ENCODE measurements at places on chromosomes 11 and 22.

- no peak for DNase-seq
These were observed 98.1 kb upstream of the GUCY1A2 start for GRCh38 chr11:107116358-107116757.

- no peak for DNase-seq
These were observed 489 bp downstream of the RNF214 start for GRCh38 chr11:117232911-117233409.

DNA sequence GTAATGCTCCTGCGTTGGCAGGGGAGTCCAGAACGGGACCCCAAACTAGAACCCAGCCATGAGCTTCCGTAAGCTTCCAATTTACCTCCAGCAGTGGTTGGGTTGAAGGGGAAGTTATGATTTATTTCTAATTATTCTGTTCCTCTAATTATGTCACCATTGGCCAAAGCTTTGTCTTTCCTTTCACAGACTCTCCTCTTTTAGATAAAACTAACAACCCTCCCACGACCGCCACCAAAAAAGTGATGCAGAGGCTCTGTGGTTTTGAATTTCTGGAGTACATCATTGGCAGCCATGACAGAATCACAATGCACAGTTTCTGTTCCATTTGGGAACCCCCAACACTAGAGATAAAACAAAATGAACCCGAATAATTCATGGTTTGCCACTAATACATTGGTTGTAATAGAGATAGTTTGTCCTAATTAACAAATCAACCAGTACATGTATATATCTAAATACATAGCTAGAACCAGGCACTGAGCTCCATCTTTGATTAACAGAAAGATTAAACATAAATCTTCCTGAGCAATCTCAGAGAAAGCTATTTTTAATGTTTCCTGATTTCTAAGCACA is 64.3 kb downstream of the ETS1 start:
- no peak for DNase-seq

GRCh38 chr22:28154861-28155260 is 235.8 kb upstream of the PITPNB start:
- DNase-seq, result no peak

GRCh38 chr11:44372989-44373388 is 63.0 kb upstream of the ALX4 start:
- no peak for DNase-seq

Measured in NCI-H446 treated with DMSO at 0.1 percent for 48 hours (cell line).